ENCODE measurements at places on chromosomes 11 and 22.

DNA sequence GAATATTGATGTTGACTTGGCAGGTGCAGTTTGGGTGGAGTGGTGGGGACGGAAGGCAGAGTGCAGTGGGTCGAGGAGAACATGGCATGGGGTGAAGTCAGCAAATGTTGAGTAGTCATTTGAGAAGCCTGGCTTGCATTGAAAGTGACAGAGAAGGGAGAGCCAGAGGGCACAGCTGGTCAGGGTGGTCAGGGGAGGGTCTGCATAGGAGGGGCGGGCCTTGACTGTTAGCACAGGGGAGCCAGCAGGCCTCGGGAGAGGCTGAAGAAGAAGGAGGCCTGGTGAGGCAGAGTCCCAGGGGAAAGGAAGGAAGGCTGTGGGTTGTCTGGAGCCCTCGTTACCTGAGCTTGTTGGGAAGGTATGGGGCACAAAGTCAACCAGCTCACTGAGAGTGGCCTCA, 230.8 kb upstream of the TBCEL start:
- no peak for DNase-seq

- DNase-seq, result no peak
These were observed 46.1 kb downstream of the SMIM38 start for GRCh38 chr11:69201764-69202370.

DNA sequence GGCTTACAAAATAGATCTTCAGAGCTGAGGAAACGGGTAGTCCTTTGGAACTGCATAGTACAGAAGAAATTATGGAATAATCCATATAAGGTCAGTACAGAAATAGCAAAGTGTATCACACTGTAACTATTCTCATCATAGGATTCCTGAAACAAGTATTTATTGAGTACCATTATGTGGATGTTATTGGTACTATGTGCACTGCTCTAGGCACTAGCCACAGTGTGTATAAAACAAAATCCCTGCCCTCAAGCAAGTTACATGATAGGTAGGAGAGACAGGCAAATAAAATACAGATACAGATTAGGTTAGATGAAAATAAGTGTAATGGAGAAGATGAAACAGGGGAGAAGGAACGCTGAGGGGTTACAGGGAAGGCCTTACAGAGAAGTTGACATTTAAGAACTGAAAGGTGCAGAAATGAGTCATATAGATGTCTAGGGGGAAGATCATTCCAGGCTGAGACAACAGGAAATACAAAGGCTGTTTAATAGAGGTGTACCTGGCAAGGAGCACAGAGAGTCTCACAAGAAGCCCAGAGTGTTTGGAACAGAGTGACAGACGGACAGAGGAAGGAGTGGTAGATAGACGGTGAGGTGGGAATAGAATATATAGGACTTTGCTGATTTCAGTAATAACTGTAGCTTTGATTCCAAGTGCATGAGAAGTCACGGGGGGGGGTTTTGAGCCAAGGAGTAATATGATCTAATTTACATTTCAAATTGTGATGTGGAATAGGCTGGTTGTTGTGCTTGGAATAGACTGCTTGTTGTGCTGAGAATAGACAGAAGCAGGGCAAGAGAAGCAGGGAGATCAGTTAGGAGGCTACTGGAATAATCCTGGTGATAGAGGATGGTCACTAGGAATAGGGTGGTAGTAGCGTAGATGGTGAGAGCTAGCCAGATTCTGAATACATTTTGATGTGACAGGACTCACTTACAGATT, 13.7 kb downstream of the RNF141 start:
- DNase-seq, result peak; percentile 48

DNA sequence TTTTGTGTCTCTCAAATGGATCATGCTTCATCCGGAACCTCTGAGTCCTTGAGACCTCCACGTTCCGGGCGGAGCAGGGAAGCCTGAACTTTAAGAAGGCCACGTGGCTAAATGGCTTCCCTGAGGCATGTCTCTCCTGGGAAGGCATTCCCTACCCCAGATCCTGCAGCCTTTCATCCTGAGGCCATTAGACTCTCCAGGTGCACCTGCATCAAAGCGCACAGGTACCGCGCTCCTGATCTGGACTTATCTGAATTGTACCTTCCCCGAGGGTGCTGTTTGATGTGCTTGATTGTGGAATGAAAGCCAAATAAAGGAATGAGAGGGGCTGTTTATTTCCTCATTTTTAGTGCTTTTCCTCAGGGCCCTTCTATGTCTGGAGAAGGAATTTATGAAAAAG, 22.5 kb downstream of the C22orf31 start:
- no peak for DNase-seq

DNA sequence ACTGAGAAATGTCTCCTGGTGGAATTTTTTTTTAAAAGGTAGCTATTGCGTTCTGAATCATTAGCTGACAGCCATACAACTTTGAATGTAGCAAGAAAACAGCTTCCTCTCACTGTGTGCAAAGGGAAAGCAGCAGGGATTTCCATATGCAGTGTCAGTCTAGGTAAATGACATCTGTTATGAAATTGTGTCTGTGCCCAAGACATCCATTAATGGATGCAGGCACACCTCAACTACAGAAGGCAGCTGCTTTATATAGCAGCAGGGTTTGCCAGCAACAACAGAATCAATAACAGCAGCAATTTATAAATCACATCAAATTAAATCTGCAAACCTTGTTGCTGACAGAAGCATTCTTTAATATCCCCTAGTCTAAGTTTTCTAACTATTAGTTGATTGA, 745.3 kb upstream of the RAG2 start:
- DNase-seq, result no peak

- no peak for DNase-seq
These were observed 10.5 kb upstream of the PHOX2A start for GRCh38 chr11:72254299-72254993.

DNA sequence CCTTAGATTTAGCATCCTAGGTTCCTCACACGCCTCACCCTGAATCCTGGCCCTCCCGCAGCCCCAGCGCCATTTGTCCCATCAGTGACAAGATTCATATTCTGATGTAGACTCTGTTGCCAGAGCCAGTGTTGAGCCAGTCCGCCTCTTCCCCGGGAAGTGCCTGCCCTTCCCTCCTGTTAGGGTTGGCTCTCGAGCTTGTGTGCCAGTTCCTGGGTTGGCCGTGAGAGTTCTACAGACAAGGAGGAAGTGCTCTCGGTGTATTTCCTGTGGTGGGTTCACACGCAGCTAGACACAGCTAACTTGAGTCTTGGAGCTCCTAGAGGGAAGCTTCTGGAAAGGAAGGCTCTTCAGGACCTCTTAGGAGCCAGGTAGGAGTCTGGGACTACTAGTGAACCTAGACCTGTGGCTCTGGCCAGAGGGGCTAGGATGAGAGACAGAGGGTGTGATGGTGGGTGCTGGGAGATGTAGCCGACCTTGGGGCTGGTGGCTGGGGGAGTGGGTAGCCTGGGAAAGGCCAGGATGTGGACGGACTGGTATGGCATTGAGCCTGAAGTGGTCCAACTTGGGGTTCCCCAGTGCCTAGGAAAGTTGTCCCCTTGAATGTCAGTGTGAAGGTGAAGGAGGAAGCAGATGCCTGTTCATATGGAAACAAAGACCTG, at the start of gene IL18BP:
Gene IL18BP, plus strand, starts transcription at position 261 of the 662 bp plus-strand sequence. CDS start 1,076 bp downstream, outside the sequence.
- no peak for DNase-seq

DNA sequence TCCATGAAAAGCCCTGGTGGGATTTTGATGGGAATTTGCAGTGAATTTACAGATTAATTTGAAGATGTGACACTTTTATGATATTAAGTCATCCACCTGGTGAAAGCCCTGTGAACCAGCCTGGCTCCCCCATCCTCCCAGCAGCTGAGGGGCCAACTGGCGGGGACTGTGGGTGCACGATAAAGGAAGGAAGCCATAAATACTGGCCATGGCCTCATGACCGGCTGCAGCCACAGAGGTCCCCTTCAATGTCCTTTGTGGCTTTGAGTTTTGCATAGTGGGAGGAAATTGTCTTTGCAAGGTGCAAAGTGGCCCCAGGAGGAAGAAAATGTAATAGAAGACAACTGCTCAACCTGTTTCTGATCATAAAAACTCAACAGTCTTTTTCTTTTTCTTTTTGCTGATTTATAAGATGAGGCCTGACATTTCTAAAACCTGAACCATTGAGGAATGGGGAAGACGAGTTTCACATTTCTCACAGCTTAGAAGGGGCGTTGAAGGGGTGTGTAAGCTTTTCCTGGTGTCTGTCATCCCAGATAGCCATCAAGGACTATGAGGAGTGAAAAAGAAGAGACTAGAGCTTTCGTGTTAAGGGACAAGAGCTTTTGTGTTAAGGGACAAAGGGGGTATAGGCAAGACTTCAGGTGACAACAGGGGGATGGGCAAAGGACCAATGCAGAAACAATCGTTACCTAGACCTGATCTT, 6.3 kb upstream of the NDUFV1 start:
- no peak for DNase-seq

- DNase-seq, result peak; percentile 81
These were observed 85.4 kb downstream of the ATXN10 start for GRCh38 chr22:45757068-45757467.

- no peak for DNase-seq
These were observed 37.3 kb downstream of the KIAA0930 start for GRCh38 chr22:45203150-45203951.

DNA sequence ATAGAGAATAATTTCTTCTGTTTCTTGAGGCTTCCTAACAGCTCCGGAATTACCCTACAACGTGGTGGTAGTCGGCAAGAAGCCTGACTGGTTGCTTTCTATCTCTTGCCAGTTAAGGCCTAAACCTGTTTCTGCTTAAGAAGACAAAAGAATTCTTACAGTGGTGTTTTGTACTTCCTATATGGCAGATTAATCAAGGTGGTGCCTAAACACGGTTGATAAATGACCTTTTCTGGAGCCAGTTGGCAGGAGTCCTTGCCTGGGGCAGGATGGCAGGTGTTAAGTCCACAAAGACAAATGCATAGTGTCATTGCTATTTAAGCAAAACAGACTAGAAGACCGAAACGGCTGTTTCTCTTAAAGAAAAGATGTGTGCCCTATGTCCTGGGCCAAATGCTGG, 9.9 kb downstream of the GVQW3 start:
- DNase-seq, result no peak

GRCh38 chr11:1557904-1558774, 13.9 kb downstream of the DUSP8 start:
- peak; percentile 95 for DNase-seq

- peak; percentile 76 for DNase-seq
These were observed at the start of gene SLC37A2 for GRCh38 chr11:125062931-125063428. TSS of gene SLC37A2 (plus strand) at chr11:125063305. CDS start at chr11:125063368, 63 bp downstream.

- DNase-seq, result no peak
These were observed 101.9 kb upstream of the ANO3 start for GRCh38 chr11:26229981-26230380.

DNA sequence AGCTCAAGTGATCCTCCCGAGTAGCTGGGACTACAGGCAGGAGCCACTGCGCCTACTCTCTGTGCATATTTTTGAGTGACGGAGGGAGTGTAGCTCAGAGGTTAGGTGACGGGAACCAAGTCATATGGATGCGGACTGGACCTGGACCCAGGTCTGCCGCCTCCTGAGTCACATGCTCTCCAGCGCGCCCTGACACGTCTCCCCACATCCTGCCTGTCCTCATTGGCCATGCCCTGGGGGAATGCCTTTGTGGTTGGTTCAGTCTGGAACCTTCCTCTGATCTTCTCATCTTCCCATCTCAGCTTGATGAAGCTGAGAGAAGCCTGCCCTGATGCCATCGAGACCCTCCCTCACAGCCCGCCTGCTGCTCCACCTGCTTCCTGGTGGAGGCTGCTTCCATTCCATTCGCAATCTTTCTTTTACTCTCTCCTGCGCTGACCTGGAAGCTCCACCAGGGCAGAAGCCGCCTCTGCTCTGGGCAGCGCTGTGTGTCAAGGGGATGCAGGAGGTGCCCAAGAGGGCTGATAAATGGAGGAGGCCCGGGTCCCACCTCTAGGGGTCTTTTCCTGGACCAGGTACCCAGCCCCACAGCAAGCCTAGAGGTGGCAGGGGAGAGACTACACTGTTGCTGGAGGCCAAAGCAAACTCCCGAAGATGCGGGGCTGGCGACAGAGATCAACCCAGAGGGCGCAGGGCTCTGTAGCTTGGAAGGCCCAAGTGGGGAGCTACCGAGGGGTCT, 13.9 kb upstream of the BAIAP2L2 start:
- DNase-seq, result peak; percentile 19

DNA sequence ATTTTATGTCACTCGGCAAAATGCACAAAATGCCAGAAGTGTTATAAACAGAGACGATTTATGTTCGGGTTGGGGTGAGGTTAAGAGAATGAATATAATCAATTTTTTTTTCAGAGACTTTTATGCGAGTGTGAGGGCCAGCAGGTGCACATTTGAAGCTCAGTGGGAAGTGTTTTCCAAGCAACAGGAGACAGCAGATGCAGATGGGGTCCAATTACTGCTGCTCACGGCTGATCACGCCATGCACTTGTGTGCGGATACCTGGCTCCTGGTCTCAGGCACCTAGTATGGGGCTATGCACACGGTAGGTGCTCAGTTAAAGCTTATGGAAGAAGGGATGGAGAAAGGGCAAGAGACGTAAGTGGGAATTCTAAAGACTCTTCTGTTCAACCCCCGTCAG, 249.1 kb downstream of the MIAT start:
- DNase-seq, result no peak

GRCh38 chr11:74612877-74613276, 20.5 kb downstream of the POLD3 start:
- no peak for DNase-seq

DNA sequence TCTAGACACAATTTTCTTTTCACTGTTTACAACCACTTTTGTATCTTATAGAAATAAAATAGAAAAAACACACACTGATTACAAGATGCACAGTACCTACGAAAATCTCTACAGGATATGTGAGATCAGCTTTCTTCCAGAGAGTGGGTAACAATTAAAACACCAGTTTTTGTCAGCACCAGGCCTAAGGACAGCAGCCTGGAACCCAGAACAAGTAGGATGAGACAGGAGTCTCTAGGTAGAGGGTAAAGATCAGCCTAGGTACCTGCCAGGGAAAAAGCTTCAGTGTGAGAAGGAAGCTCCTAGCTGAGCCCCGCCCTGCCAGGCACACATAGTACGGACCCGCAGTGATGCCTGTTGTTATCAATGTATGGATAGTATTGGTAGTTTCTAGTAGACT, 61.9 kb downstream of the KIRREL3 start:
- no peak for DNase-seq

DNA sequence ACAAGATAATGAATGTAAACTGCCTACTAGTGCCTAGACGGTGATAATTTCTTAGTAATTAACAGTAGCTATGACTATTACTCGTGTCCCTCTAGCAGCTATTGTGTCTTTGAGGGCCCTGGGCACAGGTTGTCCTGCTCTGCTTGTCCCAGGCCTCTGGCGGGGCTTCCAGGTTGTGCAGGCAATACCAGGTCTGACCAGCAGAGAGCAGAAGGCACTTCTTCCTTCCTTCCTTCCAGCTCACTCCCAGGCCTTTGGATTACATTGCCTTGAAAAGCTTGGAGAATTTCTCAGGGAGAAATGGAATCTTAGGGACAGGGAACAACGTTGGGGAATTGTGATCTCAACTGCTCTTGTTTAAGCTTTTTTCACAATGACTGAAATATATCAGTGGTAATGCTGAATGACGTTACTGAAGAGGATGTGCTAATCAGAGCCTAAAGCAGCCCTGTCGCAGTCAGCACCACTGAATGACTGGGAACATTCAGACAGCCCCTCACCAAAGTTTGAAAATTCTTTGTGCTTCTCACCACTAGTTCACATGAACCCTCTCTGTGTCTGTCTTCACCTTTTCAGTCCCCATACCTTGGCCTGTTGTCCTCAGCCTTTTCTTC, 8.4 kb upstream of the CCKBR start:
- peak; percentile 76 for DNase-seq

- DNase-seq, result peak; percentile 79
These were observed 45.6 kb downstream of the DENND5A start for GRCh38 chr11:9219572-9219971.
